ENCODE measurements at places on chromosomes 1 and 21. TPM values are rescaled to one million over a fixed set of nuclear protein-coding genes. Genes with fewer than 3 reads are reported as not detected.

GRCh38 chr1:10738061-10739058, 58.1 kb downstream of the CASZ1 start:
- peak; percentile 82 for DNase-seq

FAF1 gene
- 38.3 TPM for total RNA-seq

GRCh38 chr21:16215663-16216183, 485.9 kb downstream of the USP25 start:
- DNase-seq, result no peak

LRRC38 gene
- not detected for total RNA-seq

GRCh38 chr1:99548943-99549605, 96.8 kb upstream of the PALMD start:
- DNase-seq, result peak; percentile 18

FCRL2 gene
- not detected for total RNA-seq

DNA sequence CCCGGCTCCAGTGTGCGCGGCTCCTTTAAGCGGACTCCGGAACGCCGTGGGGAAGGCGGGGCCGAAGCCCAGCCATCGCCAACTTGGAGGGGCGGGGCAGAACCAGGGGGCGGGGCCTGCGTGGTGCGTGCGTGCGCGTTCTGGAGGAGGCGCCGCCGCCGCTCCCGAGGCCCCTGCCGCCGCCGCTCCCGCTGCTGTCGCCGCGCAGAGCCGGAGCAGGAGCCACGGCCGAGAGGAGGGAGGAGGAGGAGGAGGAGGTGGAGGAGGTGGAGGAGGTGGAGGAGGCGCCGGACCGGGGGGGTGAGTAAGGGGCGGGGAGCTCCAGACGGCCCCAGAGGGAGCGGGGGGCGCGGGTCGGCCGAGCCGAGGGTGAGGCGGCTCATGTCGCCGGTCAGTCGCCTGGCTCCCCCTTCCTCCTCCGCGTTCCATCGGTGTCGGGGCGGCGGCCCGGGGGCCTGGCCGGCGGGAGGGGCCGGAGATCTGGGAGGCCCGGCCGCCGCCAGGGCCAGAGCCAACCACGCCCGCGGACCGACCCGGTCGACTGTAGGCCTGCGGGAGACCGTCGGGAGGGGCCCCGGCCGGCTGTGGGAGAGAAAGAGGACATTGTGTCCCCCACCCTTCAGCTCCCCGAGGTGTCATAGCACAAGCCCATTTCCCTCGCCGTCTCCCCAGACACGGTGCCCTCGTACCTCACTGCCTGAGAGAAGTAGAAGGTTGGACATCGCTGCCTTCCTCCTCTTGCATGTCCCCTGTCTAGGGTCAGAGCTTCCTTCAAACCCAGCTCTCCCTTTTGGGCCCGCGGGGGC, at the start of gene RAP1A:
Gene RAP1A, plus strand, starts transcription at position 155 of the 806 bp plus-strand sequence. CDS start 71,572 bp downstream, outside the sequence.
- peak; percentile 98 for DNase-seq

ATP8B2 gene
- total RNA-seq, result 7.1 TPM

IFNGR2 gene
- total RNA-seq, result 11.5 TPM

CFAP45 gene
- 0.54 TPM for total RNA-seq

KRTAP7-1 gene
- not detected for total RNA-seq

APCS gene
- total RNA-seq, result 7.1 TPM

- DNase-seq, result no peak
These were observed 8.9 kb upstream of the TADA1 start for GRCh38 chr1:166884971-166885370.

MYBPH gene
- total RNA-seq, result not detected

- DNase-seq, result no peak
These were observed 9.4 kb downstream of the SNAP47 start for GRCh38 chr1:227744668-227745067.

RAB42 gene
- total RNA-seq, result 0.67 TPM

BCAN gene
- total RNA-seq, result not detected

DNA sequence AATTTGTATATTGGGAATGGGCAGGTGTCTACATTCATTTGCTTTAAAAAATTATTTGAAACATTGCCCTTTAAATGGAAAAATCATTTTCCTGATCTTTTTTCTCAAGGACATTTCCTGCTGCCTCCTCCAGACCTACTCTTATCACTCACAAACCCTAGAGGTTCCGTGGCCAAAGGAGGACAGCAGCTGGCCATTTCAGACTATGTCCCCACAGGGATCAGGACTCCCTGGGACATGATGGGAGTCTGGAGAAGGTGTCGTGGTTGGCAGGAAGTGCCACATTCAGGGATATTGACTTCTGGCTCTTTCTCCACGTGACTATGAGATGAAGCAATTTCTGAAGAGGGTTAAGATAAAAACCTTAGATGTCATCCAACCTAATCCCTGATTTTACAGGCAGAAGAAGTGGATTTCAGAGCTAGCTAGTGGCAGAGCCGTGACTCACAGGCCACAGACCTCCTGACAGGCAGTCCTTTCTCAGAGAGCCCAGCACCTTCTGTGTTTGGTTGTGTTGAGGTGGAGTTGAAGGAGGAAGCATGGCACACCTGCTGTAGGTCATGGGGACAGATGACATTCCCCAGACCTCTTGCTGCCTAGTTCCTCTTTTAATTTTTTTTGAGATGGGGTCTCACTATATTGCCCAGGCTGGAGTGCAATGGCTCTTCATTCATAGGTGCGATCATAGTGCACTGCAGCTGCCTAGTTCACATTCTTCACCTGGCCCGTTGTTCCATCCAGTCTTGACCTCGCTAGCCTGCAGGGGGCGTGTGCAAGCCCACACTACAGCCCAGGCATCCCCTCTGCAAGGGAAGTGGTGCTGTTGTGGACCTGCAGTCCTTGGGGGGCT, 25.5 kb upstream of the IL10 start:
- DNase-seq, result no peak

- no peak for DNase-seq
These were observed 69.2 kb downstream of the KLHDC7A start for GRCh38 chr1:18549906-18550305.

SLC45A3 gene
- 0.37 TPM for total RNA-seq

GRCh38 chr21:42254651-42255601, 36.0 kb downstream of the ABCG1 start:
- DNase-seq, result no peak

DNA sequence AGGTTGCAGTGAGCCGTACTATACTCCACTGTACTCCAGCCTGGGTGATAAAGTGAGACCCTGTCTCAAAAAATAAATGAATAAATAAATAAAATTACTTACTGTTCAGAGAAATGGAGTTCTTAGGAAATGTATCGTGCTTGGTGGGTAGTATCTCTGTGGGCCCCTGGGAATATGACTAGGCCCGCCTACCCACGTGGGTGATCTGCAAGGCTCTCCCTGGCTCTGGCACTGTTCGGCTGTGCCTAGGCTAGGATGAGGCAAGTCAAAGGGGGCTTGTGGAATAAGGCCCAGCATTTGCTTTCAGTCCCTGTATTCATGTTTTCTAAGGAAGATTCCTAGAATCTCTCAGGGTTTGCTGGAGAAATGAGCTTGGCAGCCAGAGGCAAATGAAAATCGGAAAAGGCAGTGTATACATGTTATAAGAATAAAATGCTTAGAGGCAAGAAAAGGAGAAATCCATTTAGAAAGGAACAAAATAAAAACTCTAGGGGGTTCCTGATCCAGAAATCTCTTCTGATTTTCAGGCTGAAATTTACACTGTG, 4.5 kb upstream of the CSRP1 start:
- DNase-seq, result no peak

DNA sequence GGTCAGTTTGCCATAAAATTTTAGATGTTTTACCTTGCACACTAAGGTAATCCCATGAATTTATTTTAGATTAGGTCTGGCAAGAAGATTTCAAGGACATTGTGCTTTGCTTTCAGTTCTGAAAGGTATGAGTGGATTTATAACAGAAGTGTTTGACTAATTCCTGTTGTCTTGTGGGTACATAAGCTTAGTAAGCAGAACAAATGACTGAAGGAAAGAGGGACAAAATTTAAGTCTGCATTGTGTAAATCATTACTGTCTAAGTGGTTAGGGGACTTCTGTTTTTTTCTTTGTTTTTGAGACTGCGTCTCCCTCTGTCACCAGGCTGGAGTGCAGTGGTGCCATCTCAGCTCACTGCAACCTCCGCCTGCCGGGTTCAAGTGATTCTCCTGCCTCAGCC, 60.1 kb downstream of the PKN2 start:
- no peak for DNase-seq

RIIAD1 gene
- 0.59 TPM for total RNA-seq

GRCh38 chr1:168848051-168848450, 119.0 kb upstream of the DPT start:
- no peak for DNase-seq

- peak; percentile 99 for DNase-seq
These were observed at the start of gene ALDH4A1 for GRCh38 chr1:18902523-18903290. TSS of gene ALDH4A1 (minus strand) at chr1:18902555. CDS start at chr1:18902523, 32 bp downstream.

GRCh38 chr1:241086686-241087085, 270.3 kb downstream of the RGS7 start:
- DNase-seq, result no peak

TFF1 gene
- 0.93 TPM for total RNA-seq

DNA sequence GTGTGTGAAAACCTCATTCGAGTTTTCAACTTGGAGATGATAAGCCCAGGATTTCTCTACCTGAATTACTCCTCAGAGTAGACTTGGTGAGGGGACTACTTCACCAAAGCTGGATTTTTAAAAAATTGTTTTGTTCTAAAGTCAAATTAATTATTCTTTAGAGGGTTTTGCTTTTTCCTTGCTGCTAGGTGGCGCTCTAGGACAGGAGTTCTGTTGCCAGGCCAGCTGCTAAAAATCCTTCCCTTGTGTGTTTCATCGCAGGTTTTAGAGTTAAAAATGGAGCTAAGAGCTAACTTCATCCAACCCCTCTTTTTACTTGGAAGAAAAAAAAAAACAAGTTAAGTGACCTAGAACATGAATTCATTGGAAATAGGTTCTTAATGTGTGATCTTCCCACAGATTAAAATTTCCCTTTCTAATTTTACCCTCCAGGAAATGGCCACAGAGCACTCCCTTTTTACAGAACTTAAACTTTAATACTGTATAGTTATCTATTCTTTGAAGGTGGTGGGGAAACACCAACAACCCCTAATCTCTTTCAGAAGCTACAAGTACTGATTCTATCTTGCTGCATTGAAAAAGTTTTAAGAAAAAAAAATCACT, 36.7 kb upstream of the FAM163A start:
- DNase-seq, result no peak

GRCh38 chr1:118717893-118718292, 270.2 kb downstream of the TBX15 start:
- no peak for DNase-seq

- no peak for DNase-seq
These were observed 42.3 kb upstream of the TTC22 start for GRCh38 chr1:54843449-54843848.

OPTC gene
- not detected for total RNA-seq

FBXO42 gene
- total RNA-seq, result 7.4 TPM

GRCh38 chr1:55833529-55834091, 618.4 kb upstream of the USP24 start:
- no peak for DNase-seq

TSPAN1 gene
- total RNA-seq, result 6.2 TPM

DNA sequence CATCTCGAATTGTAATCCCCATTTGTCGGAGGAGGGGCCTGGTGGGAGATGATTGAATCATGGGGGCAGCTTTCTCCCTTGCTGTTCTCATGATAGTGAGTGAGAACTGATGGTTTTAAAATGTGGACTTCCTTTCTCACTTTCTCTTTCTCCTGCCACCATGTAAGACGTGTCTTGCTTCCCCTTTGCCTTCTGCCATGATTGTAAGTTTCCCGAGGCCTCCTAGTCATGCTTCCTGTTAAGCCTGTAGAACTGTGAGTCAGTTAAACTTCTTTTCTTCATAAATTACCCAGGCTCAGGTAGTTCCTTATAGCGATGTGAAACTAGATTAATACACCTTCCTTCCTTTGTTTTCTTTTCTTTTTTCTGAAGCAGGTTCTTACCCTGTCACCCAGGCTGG, 13.9 kb downstream of the DNAJC6 start:
- no peak for DNase-seq

GRCh38 chr1:42958488-42959319, at the start of gene SLC2A1:
TSS of gene SLC2A1 (minus strand) at chr1:42958868. CDS start at chr1:42958651, 217 bp downstream.
- peak; percentile 92 for DNase-seq
